ENCODE measurements at places on chromosomes 4 and X. TPM values are rescaled to one million over a fixed set of nuclear protein-coding genes. Genes with fewer than 3 reads are reported as not detected.

DNA sequence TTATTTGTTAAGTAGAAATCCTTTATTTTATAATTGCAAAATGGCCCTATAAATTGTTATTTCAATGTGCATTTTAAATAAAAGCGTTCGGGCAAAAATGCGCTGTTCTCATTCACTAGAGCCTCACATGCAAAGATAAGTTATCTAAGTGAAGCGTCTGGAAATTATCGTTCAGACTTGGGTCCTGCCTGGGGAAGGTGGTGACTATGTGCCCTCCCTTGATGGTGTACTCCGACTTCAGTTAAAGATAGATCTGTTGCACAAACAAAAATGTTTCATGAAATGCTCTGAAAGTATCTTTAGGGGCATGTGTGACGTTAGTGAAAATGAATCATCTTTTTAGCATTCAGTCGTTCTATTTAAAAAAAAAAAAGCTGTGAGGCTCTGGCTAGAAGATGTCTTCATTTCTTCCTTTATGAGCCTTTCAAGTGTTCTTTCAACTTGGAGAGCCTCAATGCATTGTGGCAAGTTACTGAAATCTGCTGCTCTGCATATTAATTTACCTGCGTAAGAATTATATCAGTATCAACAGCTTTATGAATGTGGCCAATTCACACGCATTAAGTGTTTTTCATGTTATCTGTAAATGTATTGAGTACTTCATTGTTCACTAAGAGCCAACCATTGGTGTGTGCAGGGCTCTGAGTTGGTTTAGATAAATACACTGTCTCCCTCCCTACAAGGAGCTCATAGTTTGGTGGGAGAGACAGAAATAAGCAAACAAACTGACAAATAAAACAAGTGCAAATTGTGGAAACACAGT lies 83.0 kb downstream of the AFF1 start:
- DNase-seq: no peak

DNA sequence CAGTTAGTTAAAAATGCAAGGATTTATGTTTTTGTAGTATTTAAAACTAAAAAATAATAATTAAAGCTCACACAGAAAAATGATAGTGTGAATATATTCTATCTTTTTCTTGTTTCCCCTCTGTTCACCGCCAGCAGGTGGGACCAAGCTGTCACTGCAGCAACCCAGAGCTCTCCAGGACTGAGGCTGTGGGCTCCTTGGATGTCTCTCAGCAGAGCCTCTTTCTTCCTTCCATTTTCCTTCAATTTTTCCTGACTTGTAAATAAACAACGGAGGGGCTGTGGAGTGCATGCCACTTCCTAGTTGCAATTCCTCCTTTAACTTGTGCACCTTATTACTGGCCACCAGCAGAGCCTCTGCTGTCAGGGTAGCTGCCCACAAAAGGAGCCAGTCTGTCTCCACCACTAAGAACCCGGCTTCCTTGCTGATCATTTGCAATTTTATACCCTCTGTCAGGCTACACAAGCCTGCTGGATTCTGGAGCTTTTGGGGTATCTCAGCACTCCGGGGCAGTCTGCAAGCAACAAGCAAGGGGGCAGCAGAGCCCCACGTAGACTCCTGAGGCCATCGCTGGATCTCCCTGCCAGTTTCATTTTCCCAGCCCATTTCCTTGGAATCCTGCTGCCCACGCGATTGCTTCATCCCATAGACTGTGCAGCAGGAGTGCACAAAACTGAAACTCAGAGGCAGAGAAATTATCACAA lies 1467.4 kb downstream of the C4orf33 start:
- peak; percentile 40 for DNase-seq

Gene RNF212
- polyA plus RNA-seq: 14.6 TPM

Gene EFHC2
- 8.1 TPM for polyA plus RNA-seq

DNA sequence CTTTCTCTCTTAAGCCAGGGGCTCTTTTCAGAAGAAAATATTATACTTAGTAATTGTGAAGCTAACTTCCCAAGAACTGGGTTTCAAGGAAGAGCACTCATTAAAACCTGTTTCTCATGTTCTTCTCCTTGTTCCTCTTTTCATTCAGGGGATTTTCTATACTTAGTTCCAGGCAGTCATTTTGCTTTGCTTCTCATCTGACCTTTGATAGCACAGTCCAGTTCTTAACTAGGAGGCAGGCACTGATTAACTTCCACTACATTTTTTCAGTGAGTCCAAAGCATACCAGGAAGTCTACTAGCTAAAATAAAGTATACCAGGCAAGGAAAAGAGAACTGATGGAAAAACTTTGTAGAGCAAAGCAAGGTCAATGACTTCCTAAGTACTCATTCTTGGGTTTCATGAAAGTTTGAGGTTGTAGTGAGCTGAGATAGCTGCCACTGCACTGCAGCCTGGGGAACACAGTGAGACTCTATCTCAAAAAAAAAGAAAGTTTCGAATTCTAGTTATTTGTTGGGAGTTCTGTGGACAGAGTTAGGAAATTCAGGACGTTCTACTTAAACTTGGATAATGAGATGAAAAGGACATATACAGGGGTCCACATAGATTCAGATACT lies 190.1 kb upstream of the HS3ST1 start:
- no peak for DNase-seq

- peak; percentile 70 for DNase-seq
Measured at GRCh38 chrX:140712413-140713173, 3.0 kb downstream of the LINC00632 start.

GRCh38 chrX:93598076-93598475 lies 75.3 kb downstream of the NAP1L3 start:
- DNase-seq: no peak

Gene HGFAC
- polyA plus RNA-seq: 0.78 TPM

DNA sequence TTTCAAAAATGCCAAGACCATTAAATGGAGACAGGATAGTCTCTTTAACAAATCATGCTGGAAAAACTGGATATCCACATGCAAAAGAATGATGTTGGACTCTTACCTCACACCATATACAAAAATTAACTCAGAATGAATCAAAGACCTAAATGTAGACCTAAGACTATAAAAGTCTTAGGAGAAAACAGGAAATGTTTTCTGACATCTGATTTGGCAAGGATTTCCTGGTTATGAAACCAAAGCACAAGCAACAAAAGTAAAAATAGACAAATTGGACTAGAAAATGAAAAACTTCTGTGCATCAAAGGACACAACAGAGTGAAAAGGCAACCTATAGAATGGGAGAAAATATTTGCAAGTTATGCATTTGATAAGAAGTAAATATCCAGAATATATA lies 37.6 kb downstream of the ARFIP1 start:
- DNase-seq: no peak

Gene CNGA2
- not detected for polyA plus RNA-seq

GRCh38 chr4:119151161-119151560 lies 15.5 kb downstream of the MYOZ2 start:
- DNase-seq: no peak

Gene ARX
- not detected for polyA plus RNA-seq

Gene IQSEC2
- polyA plus RNA-seq: 18.0 TPM

DNA sequence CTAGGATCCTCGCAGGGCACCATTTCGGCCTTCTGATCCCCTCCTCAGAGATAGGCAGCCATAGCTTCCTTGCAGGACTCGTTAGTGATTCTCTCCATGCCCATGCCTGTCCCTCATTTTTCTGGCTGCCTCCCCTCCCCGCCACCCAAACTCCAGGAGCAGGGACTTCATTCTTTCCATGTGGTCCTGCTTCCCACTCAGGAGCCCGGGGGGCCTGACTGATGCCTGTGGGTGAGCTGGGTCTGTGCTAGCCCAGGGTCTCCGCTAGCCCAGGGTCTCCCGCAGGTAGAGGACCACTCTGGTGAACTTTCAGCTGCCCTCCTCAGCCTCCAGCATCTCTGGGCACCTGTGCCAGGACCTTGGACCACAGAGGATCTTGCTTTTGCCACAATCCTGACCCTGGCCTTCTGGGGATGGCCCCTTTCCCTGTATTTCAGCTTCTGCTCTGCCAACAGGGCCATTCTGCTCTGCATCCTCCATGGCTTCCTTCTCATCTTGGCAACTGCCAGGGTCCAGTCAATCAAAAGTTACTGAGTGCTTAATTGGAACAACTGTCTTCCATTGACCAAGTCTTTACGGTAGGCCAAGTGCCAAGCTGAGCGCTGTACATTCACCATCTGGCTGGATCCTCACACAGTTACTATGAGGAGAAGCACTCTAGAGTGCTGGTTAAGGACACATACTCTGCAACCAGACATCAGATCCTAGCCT lies 152.2 kb downstream of the EFNB1 start:
- DNase-seq: no peak

Gene SPANXA2
- not detected for polyA plus RNA-seq

Gene SHISA3
- 82.3 TPM for polyA plus RNA-seq

DNA sequence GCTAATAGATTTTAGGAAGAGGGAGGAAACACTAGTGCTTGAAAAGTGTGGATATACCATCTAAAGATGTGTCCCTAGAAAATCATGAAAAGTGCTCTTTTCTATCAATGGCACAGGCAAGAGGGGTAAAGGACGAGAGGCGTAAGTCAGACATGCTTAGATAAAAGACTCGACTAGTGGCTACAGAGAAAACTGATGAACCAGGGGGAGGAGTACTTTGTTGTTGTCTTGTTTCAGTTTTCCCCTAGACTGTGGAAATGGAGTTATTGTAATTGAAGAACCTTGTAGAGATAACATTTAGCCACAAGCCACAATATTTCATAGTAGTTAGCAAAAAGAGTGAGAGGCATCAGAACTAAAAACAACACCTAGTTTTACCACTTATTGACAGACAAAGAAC lies 21.4 kb downstream of the GALNTL6 start:
- no peak for DNase-seq

DNA sequence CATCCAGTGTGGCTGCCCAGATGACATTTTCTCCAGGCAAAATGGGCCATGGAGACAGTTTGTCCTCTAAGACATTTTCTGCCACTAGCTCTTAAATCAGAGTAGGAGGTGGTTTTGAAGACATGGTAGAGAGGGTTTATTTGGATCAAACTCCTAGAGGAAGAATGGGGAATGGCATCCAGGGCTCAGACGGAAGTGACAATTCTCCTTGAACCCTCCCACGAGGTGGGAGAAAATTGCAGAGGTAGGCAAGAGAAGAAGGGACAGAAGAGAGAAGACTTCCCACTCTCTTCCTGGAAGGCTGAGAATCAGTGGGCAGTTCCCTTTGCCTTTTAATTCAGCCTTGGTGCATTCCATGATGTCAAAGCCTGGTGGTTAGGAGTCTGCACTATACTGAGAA lies 194.0 kb downstream of the SMIM20 start:
- no peak for DNase-seq

DNA sequence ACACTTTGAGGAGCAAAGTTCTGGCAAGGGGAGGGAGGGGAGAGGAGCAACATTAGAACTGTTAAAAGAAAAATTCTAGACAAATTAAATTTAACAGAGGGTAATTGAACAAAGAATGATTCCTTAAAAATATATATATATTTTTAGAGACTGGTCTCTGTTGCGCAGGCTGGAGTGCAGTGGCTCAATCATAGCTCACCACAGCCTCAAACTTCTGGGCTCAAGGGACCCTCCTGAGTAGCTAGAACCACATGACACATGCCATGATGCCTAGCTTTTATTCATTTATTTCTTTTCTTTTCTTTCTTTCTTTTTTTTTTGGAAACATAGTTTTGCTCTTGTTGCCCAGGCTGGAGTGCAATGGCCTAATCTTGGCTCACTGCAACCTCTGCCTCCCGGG lies 19.1 kb upstream of the SPINK2 start:
- DNase-seq: no peak

Gene FHDC1
- polyA plus RNA-seq: 4.1 TPM

DNA sequence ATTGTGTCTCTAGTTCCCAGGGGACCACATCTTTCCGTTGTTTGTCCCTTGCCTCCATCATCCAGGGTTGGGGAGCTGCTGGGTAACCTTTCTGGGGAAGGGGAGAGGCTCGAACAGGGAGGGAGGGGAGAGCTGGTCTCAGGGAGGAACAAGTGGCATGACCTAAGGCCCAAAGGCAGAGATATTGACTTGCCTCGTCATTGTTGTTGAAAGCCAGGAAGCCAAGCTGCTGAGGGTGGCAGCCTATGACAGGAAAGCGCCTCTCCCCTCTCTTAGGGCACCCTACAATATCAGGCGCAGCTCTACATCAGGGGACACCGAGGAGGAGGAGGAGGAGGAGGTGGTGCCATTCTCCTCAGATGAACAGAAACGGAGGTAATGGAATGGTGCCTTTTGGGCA lies 20.8 kb downstream of the ZNF185 start:
- DNase-seq: no peak

Gene PLK4
- polyA plus RNA-seq: 26.2 TPM

Gene CT47A1
- not detected for polyA plus RNA-seq

DNA sequence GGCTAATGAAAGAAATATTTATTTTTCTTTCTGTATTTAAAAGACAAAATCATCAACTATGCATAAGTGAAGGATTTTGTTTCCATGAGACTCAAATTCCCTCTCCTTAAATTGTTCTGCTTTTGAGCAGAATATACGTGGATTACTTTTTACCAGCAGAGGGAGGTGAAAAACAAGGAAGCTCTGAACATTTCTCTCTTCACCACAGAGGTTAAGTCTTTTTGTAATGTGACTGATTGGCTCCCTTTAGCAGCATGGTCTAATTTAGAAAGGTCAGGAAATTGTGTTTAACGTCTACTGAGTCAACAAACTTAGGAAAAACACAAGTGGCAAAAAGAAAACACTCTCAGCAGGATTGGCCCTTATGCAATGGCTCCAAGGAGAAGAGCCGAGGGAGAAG lies 55.1 kb upstream of the F9 start:
- no peak for DNase-seq

- no peak for DNase-seq
Measured at GRCh38 chrX:57822818-57823217, 87.4 kb downstream of the ZXDA start.

DNA sequence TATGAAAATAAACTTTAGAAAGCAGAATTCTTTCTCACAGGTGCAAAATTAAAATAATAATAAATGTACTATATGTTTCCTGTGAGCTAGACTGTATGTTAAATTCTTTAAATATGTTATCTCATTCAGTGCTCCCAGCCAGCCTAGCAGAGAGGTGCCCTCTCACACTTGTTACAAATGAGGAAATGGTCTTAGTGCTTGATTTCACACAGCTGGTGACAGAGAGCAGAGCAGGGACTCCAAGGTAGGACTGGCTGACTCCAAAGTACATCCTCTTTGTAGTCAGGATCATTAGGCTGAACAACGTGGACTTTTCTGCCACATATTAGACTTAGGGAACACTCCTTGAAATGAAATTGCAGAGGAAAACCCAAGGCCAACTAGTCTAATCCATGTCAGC lies 72.0 kb upstream of the HHIP start:
- no peak for DNase-seq

GRCh38 chr4:154640999-154641398 lies 28.5 kb upstream of the FGG start:
- DNase-seq: no peak

GRCh38 chr4:4752576-4753401 lies 106.7 kb upstream of the MSX1 start:
- no peak for DNase-seq

- no peak for DNase-seq
Measured at GRCh38 chr4:100609810-100610209, 92.0 kb upstream of the EMCN start.

Gene SAT1
- 240 TPM for polyA plus RNA-seq

Gene NOX1
- polyA plus RNA-seq: 0.95 TPM

Gene CCDC120
- 11.5 TPM for polyA plus RNA-seq
